H7 (cell line): ENCODE measurements at places on chromosomes 3 and 15. TPM values are rescaled to one million over a fixed set of nuclear protein-coding genes. Genes with fewer than 3 reads are reported as not detected.

The CYP1A2 gene
- total RNA-seq: not detected in 2 replicates

The SEC11A gene
- total RNA-seq: 153 and 187 TPM in 2 replicates

The DNAH1 gene
- total RNA-seq: 0.48 and 2.0 TPM in 2 replicates

The RARB gene
- 0.78 and 2.0 TPM in 2 replicates for total RNA-seq

The IDH2 gene
- 67.6 and 74.4 TPM in 2 replicates for total RNA-seq

The CCDC13 gene
- 0.48 TPM in 1 of 2 replicates, not detected in the other for total RNA-seq

The HDAC11 gene
- total RNA-seq: 11.7 and 14.7 TPM in 2 replicates

The LMOD3 gene
- total RNA-seq: not detected in 2 replicates

The GUCA1C gene
- not detected in 2 replicates for total RNA-seq

The FBXO40 gene
- total RNA-seq: under 0.01 TPM in 1 of 2 replicates, not detected in the other

The ZNF620 gene
- total RNA-seq: 5.6 and 8.8 TPM in 2 replicates

The GOLGA8S gene
- not detected in 2 replicates for total RNA-seq

The DCLK3 gene
- 0.37 and 0.42 TPM in 2 replicates for total RNA-seq

The CACNA2D2 gene
- total RNA-seq: 5.5 and 5.9 TPM in 2 replicates

The LRRN1 gene
- total RNA-seq: 22.6 and 31.7 TPM in 2 replicates

- DNase-seq: no peak
These were observed 72.7 kb upstream of the WDR72 start for GRCh38 chr15:53831907-53832770.

- no peak for DNase-seq
These were observed 70.6 kb downstream of the ACAP2 start for GRCh38 chr3:195372220-195372619.

GRCh38 chr3:40899286-40899712 lies 300.0 kb upstream of the CTNNB1 start:
- no peak for DNase-seq

DNA sequence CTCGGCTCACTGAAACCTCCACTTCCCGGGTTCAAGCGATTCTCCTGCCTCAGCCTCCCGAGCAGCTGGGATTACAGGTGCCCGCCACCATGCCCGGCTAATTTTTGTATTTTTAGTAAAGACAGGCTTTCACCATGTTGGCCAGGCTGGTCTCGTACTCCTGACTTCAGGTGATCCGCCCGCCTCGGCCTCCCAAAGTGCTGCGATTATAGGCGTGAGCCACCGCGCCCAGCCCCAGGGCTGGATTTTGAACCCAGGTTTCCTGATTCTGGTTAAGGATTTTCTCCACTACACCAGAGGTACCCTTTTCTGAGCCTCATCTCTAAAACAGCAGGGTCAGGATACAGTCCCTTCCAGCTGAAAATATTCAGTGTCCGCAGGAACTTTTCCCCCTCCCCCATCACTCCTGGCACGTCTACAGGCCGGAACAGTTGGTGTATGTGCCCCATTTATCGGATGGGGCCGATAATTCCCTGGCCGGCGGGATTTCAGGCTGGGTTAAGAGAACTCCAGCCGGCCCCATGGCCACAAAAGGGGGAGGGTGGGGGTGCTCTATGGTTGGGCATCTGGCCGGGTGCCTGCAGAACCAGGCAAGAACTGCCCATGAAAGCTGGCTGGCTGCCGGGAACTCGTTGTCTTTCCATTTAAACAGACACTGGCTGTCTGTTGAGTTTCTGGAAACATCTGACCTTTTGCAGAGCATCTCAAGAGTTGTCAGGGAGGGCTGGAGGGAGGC lies 26.8 kb upstream of the SEMA4B start:
- peak; percentile 51 for DNase-seq

DNA sequence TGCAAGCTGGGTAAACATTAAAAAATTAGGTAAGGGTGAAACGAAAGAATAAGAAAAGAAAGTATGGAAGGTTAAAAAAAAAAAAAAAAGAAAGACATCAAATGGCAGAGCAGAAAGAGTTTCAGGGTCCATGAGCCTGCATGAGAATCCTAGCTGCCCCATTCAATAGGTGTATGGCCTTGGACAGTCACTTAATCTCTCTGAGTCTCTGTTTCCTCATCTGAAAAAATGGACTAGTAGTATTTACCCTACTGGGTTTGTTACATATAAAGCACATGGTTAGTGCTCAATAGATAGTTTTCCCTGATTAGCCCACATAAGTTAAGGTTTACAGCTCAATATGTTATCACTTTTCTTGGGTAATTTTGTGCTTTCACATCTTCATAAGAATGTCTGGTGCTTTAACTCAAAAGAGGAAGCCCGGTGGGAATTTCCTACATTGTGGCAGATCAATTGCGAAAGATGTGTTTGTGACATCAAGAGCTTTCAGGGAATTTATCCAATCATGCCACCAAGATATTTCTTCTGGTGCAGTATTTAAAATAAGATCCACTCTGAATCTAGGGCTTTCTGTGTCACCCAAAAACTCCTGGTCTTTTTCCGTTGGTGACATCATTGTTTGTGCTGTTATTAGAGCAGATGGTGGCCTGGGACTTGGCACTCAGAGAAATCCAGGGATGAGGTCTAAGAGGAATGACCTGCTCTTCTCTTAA lies 57.2 kb upstream of the UBE2E1 start:
- no peak for DNase-seq

GRCh38 chr15:51103330-51103729 lies 8.6 kb upstream of the TNFAIP8L3 start:
- DNase-seq: no peak

DNA sequence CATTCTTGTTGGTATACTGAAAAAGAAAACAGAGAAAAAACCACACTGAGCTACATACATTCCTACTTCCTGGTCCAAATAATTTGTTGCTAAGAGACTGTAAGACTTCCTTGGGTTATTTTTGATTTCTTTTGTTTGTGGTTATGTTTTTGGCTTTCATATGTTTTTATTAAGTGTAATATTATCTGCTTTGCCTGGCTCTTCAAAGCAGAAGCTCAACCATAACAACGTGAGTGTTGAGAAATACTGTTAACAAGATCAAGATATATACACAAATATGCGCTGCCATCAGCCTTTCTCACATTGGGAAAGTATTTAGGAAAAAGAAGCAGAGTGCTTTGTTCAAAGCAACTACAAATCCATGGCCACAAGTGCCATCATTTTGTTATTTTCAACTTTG lies 556.2 kb upstream of the CBLB start:
- no peak for DNase-seq

- DNase-seq: no peak
These were observed 65.9 kb downstream of the GPR176 start for GRCh38 chr15:39854161-39854560.

GRCh38 chr15:76987896-76988860 lies 6.7 kb upstream of the PSTPIP1 start:
- DNase-seq: no peak

DNA sequence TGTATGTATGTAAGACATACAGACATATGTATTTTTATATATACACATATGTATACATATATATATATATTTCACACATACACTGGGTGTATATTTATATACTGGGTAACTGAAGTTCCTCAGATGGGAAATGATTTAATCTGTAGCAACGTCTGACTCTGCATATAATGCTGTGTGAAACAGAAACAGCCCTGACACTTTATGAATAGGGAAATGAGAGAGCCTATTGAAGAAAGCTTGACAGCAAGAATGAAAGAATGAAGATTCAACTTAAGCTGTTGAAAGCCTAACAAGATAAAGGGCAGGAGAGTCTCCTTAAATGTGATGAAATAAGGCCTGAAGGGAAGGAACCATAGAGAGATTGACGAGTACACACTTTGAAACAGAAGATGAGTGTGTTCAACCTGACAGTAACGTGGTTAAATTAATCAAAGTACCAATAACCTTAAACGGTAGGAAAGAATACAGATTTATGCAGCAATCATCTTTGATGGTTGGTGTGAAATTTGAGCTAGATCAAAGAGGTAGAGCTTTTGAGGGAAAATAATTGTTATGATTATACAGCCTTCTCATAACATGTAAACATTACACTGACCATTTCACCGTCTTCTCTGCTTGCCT lies 169.9 kb downstream of the MECOM start:
- no peak for DNase-seq

- DNase-seq: no peak
These were observed 503.6 kb downstream of the UNC13C start for GRCh38 chr15:54481819-54482218.

- no peak for DNase-seq
These were observed 58.8 kb downstream of the ADAM10 start for GRCh38 chr15:58690703-58691102.

DNA sequence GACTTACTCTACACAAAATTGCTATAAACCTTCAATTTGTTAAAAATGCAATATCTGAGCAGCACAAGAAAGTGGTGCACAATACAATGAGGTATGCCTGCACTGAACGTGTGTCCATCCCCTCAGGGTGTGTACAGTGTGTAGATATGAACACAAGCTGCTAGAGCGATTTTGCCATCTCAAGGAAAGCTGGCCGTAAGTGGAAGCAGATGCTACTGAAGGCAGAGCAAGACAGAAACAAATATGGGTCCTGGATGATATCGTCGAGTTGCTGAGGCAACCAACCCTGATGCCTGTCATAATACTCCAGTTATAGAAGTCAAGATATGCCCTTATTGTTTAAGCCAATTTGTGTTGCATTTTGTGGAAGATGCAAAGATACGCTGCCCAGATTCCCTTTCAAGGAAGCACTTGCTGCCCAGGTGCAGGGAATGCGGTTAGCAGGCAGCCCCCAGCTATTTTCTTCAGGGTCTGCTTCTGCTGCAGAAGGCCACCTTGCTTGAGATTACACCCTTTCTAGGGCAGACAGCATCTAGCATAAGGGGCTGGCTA lies 25.8 kb upstream of the EHHADH start:
- no peak for DNase-seq

GRCh38 chr15:69042531-69042930 lies 28.0 kb downstream of the NOX5 start:
- DNase-seq: no peak

GRCh38 chr3:188156056-188156455 lies 2.1 kb downstream of the LPP start:
- DNase-seq: no peak

GRCh38 chr3:5846261-5846660 lies 658.8 kb downstream of the EDEM1 start:
- DNase-seq: no peak

DNA sequence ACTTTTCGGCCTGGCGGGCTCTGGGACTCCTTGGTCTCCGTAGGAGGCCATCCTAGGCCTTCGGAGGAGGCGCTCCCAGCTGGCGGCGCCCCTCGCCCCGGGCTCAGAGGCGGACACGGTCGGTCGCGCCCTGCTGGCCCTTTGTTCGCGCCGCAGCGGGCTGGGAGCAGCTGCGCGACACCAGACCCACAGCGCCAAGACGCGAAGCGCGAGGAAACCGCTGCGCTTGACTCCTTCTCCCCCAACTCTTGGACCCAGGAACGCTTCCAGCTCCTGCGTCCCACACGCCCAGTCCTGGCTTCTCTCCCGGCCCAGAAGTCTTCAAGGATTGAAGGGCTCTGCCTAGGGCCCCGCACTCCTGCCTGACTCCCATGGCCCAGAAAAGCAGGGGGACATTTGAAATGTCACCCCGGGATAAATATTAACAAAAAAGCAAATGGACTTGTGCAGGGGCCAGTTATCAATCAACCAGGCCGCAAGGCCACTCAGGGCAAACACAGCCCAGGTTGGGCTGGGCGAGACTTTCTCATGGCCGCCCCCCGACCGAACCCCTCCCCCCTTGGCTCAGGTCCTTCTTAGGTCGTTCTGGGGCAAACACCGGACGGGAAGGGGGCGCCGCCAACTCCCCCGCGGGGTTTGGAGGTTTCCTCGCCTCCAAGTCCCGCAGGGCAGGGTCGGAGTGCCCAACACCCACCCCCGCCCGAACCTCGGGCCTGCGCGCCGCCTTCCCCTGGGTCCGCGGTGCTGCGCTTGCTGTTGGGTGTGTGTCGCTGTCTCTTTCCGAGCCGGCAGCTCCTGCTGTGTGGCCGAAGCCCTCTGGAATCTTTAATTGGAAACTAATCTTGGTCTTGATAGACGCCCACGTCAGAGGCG lies 5.1 kb downstream of the ONECUT1 start:
- peak; percentile 73 for DNase-seq

DNA sequence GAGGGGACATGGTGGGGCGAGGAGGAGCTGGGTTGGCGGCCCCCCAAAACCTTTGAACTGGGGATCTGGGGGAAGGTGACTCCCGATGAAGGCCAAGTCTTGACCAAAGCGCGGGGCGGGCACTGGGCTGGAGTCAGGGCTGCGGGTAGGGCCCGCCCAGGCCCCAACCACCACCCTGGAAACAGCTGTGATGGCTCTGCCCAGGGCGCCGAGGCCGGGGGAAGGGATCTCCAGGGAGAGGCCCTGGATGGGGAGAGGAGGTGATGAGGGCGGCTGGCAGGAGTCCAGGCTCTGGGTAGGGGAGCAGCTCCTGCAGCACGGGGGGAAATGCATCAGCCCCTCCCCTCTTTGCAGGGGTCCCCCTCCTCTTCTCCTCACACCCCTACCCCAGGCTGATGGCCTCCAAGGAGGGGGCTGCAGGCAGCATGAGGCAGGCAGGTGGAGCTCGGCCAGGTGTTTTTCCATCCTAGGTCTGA lies 5.9 kb upstream of the C15orf39 start:
- DNase-seq: peak; percentile 87

DNA sequence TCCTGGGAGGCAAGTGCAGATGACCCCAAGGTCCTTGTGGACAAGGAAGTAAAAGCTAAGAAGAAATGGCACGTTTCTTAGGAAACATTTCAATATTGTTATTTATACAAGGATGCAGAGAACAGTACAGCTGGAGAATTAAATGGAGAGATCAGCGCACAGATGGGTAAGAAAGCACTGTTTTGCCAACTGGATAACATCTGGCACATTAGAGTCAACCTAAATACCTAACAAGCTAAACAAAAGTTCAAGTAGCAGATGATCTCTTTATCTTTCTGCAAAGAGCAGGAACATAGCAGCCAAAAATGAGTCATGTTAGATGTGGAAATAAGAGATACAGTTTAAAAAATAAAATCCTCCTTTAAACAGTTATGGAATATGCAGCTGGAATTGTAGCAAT lies 15.7 kb upstream of the DPPA4 start:
- no peak for DNase-seq

DNA sequence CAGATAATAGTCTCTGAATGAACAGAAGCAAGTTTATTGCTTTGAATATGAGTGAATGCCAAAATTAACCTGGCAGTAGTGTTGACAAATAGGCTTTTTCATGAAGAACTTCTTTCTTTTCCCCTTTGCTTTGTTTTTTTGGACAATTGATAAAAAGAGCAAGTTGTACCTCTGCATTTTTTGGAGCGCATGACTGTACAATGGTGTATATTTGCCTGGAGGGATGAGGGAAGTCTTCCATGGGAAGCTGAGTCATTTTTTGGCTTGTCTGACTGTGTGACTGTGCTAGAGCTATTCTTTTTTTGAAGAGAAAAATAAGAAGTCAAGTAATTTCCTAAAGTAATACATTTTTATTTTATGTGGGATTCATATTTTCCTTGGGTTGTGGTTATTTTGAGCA lies 186.9 kb downstream of the KLHL25 start:
- no peak for DNase-seq

DNA sequence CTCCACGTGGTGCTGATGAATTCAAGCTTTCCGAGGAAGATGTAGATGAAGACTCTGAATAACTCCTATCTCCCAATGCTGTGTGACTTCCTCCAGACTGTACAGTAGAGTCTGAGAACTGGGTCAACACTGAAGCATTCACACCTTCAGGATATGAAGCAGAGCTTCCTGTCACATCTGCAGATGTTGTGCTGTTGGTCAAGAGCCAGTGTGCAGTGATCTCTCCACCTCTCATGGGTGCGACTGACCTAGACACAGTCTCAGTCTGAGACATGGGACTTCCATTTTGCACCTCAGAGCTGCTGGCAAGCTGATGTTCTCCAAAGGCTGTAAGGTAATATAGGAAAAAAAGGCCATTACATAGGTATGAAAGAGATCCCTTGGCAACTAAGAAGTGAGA lies 36.5 kb downstream of the HEG1 start:
- DNase-seq: no peak

- DNase-seq: no peak
These were observed 4.3 kb upstream of the CCR4 start for GRCh38 chr3:32946973-32947788.

- peak; percentile 70 for DNase-seq
These were observed 581 bp downstream of the IP6K1 start for GRCh38 chr3:49785565-49786356.
